Activated CD8-positive, alpha-beta memory T cell treated with anti-CD3 and anti-CD28 coated beads, Interleukin-2, amount 50 U/mL, for 4 hours (primary cell): ENCODE measurements at places on chromosomes 7 and 10.
A peak's percentile ranks its signal among the peaks of the same experiment; 100 is the strongest.

DNA sequence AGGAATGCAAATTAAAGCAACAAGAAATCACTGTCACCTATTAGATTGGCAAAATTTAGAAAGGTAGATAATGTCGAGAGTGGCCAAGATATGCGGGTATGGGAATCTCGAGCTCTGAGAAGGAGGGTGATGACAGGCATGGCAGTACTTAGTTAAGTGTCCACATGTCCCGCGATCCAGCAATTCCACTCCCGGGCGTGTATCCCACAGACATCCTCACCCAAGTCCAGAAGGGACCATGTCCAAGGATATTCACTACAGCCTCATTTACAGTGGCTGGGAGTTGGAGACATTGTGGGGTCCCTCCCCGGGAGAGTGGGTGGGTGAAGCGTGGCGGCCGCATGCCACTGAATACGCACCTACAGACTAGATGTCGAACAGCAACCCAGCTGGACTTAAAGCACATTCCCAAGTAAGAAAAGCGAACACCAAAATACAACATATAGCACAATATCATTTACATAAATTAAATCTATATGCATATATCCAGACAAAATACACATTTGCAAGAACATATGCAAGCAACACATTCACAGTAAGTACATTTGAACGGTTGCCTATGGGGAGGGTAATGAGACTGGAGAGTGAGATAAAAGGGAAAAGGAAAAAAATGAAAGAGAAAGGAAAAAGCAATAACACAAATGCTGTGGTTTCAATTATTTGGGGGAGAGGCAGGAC, 9.9 kb downstream of the KCNH2 start:
- no peak for DNase-seq

DNA sequence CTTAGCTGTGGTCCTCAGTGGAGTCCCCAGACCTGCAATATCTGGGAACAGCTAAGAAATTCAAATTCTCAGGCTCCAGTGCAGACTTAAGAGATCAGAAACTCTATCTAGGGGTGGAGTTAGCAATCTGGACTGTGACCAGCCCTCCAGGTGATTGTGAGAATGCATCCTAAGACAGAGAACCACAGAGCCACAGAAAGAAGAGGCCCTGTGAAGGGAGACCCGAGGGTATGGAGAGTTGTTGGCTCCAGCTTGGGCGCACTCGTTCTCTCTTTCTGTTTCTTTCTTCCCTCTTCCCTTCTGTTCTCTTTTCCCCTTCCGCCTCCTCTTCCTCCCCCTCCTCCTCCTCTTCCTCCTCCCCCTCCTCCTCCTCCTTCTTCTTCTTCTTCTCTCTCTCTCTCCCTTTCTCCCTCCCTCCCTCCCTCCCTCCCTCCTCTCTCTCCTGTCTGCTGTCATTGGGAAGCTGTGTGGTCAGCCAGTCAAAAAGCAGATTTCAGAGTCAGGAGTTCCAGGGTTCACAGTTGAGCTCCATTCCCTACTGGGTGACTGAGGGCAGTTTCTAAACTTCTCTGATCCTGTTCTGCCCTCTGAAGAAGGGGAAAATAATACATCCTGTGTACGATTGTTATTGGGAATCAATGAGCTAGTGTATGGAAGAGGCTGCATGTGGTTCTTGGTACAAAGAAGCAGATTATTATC, 62.1 kb upstream of the STEAP1B start:
- DNase-seq = no peak

DNA sequence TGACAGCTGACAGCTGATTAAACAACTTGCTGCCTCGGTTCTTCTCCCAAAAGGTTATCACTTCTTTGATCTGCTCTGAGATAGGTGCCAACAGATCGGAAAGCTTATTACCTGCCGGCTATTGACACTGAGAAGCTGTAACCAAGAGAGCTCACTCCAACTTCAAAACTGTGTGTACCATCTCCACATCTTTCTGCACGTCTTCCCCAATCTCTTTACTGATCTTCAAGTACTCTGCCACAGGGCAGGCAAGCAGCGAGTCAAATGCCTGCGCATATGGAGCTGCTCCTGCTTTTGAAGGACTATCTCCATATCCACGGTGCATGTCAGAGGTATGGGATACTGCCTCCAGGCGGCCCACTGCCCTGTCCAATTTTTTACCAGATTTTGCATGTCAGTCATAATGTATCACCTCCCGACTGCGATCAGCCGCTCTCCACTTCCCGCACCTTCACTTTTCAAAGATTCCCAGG, 352 bp upstream of the ZNF485 start:
- no peak for DNase-seq

- no peak for DNase-seq
These were observed 8.3 kb downstream of the PSTK start for GRCh38 chr10:122988501-122988900.

DNA sequence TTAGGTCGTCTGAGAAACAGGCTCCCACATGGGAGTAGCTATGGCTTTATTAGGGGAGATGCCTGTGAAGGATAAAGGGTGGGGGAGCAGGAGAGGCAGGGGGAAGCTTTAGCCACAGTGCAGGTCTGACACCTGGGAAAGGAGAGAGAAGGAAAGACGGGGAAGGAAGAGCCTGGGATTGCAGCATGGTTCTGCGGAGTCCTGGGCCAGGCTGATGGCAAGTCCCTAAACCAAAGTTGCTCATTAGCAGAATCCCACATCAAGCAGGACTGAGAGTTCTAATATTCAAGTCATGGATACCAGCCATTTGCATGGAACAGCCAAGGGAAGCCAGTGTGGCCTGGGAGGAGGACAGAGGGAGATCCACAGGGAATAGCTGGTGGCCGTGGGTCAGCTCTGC, 414.8 kb downstream of the RPS24 start:
- DNase-seq = no peak

GRCh38 chr7:6307762-6308161, 35.3 kb upstream of the CYTH3 start:
- no peak for DNase-seq

- no peak for DNase-seq
These were observed 221.3 kb upstream of the ZMIZ1 start for GRCh38 chr10:78847485-78847884.

DNA sequence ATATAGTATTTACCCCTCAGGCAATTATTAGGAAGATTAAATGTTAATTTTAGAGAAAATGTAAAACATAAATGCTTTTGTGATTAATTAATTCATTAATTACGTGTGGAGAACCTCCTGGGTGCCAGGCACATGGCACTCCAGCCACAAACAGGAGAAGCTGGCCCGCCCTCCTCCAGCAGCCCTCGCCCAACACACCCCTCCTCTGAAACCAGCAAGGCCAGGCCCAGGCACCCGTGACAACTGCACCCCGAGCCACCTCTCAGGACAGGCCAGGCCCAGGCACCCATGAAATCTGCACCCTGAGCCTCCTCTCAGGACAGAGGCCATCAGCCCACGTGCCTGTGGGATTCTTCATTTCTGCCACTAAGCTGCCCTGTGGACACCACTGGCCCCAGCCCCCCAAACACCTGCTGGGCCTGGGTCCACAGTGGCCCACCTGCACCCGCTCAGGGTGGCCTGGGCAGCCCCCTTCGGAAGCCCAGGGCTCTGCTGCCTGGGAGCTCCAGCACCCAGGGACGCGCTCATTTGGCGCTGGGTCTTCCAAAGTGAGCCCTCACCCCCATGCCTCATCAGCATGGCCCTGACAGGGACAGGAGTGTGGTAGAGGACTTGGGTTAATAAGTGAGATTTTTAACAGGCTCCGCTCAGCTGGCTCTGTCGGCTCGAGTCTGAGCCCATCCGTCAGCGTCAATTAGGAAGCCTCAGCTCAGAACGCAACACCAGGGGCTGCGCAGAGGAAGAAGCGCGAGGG, 482.1 kb downstream of the DNAJB6 start:
- no peak for DNase-seq

DNA sequence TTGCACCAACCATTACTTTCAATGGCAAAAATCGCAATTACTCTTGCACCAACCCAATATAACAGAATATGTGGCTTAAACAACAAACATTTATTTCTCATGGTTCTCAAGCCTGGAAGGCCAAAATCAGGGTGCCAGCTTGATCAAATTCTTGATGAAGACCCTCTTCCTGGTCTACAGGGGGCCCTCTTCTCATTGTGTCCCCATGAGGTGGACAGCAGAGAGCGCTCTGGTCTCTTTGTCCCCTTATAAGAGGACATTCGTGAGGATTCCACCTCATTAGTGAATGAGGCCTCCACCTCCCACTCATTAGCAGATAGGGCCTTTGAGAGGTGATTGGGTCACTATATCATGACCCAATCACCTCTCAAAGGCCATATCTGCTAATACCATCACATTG, 120.0 kb downstream of the CALN1 start:
- DNase-seq = no peak

DNA sequence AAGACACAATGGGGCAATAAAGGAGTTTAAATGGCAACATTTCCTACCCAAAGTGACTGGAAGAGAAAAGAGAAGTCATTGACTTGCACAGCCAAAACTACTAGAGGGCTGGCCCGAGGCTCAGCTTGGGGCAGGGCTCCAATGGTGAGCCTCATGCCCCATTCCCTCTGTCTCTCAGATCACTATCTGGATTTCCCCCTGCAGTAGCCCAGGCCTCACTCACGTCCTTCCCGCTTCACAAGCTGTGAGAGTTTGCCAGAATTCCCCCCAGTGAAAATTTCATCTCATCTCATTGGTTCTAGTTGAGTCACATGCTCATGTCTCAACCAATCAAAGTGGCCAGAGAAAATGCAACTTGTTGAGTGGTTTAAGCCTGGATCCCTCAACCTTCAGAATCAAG, 181.3 kb downstream of the WDR11 start:
- DNase-seq = no peak

- no peak for DNase-seq
These were observed 34.2 kb upstream of the ZNF716 start for GRCh38 chr7:57415730-57416129.

DNA sequence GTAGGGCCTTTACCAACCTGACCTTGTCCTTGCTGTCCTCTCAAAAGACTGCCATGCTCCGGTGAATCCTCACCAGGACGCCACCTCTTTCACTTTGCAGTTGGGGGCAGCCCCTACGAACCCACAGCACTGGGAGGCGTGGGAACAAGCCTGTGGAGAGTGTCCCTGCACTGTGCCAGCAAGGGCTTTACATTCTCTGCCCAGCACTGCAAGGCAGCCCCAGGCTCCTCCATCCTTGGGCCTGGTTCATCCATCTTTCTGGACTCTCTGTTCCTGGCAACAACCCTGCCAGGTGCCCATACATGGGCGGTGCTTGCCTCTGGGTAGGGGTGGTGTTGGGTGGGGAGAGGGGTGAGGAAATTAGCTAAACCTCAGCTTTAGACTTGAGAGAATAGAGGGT, 1.4 kb downstream of the CHAT start:
- DNase-seq = no peak

- DNase-seq = no peak
These were observed 183.7 kb upstream of the FEZF1 start for GRCh38 chr7:122488241-122488640.

GRCh38 chr10:45582386-45582781, 90.2 kb downstream of the ZFAND4 start:
- DNase-seq = no peak

- no peak for DNase-seq
These were observed 59.9 kb downstream of the BMPER start for GRCh38 chr7:33965183-33965744.

DNA sequence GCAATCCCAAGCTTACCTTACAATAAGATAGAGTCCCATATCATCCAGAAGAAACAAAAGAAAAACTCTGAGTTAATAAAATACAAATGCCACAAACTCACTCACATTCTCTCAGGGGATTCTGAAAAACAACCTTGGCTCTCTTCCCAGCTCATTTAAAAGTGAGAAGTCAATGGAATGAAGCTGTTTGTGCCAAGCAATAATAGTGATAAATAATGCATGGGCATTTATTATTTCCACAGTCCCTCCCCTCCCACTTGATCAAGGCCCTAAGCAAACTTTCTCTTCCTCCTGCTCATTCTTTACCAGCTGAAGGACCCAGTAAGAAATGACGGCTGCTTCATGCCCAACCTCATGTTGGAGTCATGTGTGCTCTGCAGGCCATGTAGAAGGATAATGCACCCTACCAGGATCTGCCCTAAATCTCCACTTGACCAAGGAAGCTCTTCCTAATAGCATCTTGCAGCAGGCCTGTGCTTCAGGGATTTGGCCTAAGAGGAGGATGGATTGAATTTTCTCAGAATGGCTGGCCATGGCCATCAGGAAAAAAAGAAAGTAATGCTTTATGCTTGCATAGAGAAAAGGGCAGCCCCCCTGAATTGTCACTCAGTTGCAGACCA, 451.3 kb downstream of the GPAM start:
- no peak for DNase-seq

DNA sequence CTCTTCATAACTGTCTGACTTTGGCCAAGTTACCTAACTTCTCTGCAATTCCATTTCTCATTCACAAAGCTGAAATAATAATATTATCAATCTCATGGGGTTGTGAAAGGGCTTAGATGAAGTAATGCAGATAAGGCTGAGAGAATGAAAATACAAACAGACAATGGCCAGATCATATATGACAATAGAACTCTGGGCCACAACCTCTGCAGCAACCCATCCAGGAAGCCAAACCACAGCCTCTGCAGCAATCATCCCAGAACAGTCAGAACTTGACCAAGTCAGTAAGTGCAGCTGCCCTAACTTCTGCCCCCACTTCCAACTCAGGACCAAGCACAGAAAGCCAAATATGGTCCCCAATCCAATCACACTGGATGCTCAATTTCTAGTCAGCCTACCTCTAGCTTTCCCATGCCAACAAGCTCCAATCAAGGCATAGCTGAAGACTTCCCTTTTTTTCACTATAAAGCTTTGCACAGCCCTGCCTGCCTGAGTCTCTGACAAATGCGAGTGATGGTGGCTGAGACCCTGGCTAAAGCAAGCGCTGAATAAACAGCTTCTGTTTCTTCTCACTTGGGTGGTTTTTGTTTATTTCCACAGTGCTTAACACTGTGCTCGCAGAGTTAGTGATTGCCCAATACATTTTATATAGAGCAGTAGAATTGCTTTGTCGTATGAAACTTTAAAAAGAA, 34.8 kb upstream of the TNPO3 start:
- DNase-seq = no peak

- no peak for DNase-seq
These were observed 72.6 kb downstream of the INPP5A start for GRCh38 chr10:132610071-132610701.

DNA sequence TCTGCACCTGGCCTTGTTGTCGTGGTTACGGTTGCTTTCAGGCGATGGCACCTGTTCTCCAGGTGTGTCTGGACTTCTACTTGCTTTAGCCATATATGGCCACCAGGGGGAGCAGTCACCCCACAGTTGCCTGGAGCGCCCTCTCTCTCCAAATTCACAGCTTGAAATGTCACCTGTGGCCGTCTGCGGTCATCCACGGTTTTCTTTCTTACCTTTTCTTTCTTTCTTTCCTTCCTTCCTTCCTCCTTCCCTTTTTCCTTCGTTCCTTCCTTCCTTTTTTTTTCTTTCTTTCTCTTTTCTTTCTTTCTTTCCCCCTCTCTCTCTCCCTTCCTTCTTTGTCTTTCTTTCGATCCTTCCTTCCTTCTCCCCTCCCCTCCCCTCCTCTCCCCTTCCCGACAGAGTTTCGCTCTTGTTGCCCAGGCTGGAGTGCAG, 150.5 kb upstream of the VKORC1L1 start:
- DNase-seq = peak; percentile 71

DNA sequence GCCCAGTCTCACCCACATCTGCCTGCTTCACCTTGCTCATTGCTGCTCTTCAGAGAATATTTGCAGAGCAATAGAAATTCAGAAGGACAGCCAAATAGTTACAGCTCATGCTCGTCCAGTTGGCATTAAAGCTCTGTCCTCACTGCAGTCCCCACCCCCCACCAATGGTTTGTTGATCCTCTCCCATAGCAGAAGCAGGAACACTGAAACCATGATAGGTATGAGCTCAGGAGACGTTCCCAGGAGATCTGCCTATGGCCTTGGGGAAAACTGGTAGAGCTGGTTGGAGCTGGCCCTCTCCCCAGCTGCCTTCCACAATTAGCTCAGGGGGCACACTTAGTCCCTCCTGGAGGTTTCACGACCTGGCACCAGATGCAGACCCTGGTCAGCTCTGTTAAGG, 68.6 kb upstream of the KMT2C start:
- no peak for DNase-seq
